BJ (cell line): ENCODE measurements at places on chromosomes 5 and 9.

DNA sequence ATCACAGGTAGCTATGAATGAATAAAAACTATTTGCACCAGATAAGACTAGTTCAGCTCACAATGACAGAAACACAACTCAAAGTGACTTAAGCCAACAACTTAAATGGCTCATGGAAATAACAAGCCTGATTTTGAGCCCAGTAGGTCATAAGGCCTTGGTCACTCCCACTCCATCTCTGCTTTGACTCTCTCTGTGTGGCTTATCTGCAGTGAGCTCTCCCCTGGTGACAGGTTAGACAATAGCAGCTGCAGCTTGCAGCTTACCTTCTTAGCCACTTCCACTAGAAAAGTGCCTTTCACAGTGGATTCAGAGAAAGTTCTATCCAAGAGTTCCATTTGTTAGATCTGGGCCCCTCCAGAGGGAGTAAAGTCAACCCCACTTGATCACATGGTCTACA lies 315.7 kb downstream of the RAB3C start:
- DNase-seq: no peak

DNA sequence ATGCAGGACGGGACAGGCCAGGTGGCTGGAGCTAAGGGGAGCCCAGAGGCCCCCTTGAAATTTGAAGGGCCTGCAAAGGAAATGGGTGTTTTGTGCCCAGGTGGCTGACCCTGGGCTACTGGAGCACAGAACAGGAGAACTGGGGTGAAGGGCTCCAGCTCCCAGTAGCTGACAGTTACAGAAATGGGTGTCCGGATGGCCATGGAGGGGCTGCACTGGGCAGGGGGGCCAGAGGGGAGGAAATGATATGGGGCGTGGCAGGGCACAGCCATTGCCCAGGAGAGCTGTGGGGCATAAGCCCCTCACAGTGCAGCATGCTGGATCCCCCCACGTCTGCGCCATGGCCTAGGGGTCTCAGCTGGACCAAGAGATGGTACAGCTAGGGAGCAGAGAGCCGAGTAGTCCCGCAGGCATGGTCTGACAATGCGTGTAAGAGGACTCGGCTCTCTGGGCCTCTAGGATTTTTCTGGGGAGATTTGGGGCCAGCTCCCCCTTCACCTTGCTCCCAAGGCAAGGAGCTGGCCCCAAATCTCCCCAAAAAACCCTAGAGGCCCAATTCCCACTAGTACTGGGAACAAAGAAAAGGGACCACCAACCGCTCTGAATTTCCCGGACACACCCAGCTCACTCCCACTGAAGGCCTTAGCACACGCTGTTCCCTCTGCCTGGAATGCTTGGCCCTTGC lies 7.9 kb upstream of the CARD19 start:
- DNase-seq: no peak

- DNase-seq: no peak
Observed at GRCh38 chr9:133080161-133080560, 18.4 kb downstream of the CEL start.

- DNase-seq: peak; percentile 53
Observed at GRCh38 chr9:123784518-123784917, 145.4 kb downstream of the DENND1A start.

DNA sequence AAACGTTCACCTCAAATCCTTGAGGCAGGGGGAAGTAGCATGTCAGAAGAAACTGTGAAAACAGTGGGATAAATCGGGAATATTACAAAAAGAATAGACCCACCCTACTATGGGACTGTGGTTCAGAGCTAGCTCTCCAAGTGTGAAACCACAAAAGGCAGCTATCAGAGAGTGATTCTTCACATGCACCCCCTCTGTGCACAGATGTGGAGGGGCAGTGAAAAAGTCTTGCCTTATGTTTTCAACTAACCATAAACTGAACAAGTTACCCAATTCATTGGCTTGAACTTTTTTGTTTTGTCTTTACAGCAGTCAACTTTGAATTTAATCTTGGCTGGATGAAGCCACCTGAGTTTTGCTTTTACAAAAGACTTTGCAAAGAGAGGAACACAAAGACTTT lies 98.8 kb upstream of the NR4A3 start:
- DNase-seq: no peak

GRCh38 chr9:3012842-3013241 lies 168.9 kb upstream of the PUM3 start:
- DNase-seq: no peak

- no peak for DNase-seq
Observed at GRCh38 chr5:18393565-18394442, 759.5 kb downstream of the TAF11L14 start.

GRCh38 chr5:81698813-81699212 lies 52.1 kb downstream of the SSBP2 start:
- DNase-seq: no peak

- DNase-seq: no peak
Observed at GRCh38 chr9:90112788-90113187, 508.0 kb downstream of the GADD45G start.

DNA sequence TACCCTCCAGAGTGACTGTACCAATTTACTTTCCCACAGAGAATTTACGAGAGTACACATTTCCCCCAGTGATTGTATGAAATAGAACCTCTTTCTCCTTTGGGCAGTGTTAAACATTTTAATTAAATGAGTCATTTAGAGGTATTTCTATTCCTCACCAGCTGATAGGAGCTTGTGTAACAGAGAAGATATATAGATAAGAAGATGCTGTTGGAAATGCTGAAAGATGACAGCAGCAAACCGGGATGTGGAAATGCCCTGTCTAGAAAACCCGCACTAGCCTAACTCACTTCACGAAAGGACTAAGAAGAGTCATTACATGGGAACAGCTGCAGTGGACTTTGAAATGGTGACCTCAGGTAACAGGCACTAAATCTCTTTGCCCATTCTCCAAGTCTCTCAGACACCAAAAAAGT lies 68.3 kb downstream of the LPAR1 start:
- DNase-seq: peak; percentile 85

GRCh38 chr5:80216753-80217596 lies 38.9 kb downstream of the SERINC5 start:
- no peak for DNase-seq

- no peak for DNase-seq
Observed at GRCh38 chr5:135602882-135603721, 24.3 kb upstream of the CXCL14 start.

GRCh38 chr5:108884736-108885135 lies 137.0 kb downstream of the FER start:
- DNase-seq: no peak

DNA sequence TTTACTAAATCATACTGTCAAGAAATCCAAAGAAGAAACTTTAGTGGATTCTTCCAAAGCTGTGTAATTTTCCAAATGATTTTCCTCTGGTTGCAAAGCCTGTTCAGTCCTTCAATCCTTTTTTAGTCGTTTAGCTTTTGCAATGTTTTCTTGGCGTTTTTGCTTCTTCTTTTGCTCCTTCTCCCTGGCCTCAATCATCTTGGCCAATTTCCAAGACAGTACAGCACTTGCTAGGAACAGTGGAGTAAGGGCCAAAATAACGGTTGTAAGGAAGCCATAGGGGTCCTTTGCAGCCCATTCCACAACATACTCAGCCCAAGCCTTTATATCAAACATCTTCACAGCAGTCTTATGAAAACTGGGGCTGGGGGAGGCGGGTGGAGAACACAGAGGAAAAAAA lies 2.4 kb downstream of the SMIM15 start:
- no peak for DNase-seq

DNA sequence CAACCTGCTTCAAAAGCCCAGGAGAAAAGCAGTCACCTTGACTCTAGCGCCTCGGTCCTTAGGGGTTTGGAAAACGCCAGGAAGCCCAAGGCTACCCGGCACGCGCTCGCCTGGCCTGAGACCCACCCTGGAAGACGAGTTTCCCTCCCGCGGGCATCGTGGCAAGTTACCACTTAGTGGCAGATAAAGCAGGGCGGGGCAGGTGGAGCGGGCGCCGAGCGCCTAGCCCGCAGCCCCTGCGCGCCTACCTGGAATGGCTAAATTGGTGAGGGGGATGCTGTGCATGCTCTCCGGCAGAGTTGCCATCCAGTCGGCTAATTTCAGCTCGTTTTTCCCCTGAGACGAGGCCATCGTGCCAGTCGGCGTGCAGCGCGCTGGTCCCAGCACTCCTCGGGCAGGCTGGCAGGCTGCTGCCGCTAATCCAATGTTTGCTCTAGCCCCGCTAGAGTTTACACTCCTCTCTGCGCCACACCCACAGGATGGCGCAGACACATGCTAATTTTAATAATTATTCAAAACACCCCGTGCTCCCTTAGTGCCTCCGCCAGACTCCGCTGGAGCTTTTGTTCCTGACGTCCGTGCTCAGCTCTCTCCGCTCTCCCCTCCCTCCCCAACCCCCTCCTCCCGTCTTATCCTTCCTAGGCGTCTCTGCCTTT lies at the start of gene PLCXD3:
PLCXD3 (minus strand) TSS at position 426 of the 656 bp plus-strand sequence; CDS start at position 351, 75 bp downstream.
- DNase-seq: no peak

DNA sequence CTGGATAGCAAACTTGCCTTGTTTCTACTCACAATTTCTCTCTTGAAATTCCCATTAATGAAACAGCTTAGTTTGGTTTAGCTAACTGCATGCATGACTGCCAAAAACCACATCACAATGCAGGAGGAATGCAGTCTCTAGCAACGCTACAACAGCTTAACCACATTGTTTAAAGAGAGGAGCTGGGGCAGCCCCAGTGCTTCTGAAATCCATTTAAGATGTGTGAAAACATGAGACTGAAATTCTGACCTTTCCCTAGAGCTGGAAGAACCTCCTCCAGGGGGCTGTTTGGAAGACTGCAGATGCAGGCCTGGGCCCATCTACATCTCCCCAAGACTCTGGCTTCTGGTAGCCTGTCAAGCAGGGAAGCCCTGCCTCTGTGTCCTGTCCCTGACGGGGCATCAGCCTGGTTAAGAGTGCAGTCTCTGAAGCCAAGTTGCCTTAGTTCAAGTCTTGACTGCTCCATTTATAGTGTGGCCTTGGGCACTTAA lies 157.1 kb downstream of the ZNF462 start:
- peak; percentile 83 for DNase-seq

DNA sequence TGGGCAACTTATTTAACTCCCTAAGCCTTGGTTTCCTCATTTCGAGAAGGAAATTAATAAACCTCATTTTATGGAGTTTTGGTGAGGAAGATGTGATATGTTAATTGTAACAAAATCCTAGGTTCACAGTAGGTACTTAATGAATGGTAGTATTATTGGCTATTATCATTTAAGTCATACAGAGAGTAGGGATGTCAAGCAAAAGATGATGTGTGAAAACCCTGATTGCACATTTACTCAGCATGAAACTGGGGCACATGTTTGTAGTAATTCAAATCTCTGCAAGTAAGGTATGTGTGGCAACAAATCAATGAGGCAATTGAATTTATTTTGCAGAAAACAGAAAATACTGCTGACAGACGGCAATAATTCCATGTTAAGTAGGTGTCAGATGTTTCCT lies 127.3 kb downstream of the CSNK1G3 start:
- no peak for DNase-seq

GRCh38 chr9:127490535-127491230 lies 39.4 kb downstream of the LRSAM1 start:
- no peak for DNase-seq

GRCh38 chr9:129080298-129080600 lies 662 bp upstream of the DOLPP1 start:
- DNase-seq: no peak

DNA sequence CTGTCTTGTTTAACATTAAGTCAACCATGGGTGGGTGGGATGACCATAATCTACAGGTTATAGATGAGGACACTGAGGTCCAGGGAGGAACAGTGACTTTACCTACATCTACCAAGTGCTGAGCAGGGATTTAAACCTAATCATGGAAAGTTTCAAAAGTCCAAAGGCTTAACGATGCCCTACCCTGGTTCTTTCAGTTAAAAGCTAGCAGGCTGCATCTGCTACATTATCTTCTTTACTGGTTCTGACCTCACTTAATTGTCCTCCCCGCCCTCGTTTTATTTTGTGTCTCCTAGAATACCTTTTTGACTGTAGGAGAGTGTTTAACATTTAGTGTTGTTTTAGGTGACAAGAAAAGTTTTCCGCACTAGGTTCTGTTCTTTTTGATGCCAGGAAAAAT lies 735.2 kb downstream of the TLR4 start:
- DNase-seq: no peak
